ENCODE measurements at places on chromosomes 5 and 9.
A peak's percentile ranks its signal among the peaks of the same experiment; 100 is the strongest.

- DNase-seq, result no peak
These were observed 25.4 kb upstream of the DCP2 start for GRCh38 chr5:112951124-112951702.

DNA sequence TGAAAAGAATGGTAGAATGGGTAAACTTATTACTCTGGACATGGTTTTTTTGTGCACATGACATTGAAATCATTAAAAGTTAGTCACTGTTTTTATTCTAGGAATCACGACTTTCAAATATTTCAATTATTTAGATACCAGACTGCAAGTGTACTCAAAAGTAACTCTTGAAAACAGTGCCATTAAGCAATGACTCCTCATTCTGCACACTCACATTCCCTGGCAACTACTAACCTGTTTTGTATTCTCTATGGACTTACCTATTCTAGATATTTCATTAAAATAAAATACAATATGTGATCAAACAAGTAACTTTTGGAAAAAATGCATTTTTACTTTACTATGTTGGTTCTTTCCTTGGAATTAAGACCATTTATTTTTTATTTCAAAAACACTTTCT lies 607.0 kb downstream of the PDE4D start:
- no peak for DNase-seq

- DNase-seq, result no peak
These were observed 78.6 kb upstream of the ABCA1 start for GRCh38 chr9:105006514-105006913.

DNA sequence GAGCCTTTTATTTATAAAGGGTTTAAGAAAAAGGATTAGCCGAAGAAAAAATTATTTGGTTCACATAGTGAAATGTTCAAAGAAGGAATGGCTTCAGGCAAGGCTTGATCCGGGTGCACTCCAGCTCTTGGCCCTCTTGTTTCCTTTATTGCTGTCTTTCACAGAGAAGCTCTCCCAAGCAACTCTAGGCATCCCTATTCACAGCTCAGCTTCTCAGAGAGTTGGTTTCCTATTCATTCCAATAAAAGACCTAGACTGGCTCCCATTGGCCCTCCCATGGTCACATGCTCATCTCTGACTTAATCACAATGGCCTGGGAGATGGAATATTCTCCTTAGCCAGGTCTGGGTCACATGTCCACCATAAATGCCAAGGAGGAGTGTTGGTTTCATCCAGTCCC lies 9.4 kb upstream of the FGFR4 start:
- DNase-seq, result no peak

DNA sequence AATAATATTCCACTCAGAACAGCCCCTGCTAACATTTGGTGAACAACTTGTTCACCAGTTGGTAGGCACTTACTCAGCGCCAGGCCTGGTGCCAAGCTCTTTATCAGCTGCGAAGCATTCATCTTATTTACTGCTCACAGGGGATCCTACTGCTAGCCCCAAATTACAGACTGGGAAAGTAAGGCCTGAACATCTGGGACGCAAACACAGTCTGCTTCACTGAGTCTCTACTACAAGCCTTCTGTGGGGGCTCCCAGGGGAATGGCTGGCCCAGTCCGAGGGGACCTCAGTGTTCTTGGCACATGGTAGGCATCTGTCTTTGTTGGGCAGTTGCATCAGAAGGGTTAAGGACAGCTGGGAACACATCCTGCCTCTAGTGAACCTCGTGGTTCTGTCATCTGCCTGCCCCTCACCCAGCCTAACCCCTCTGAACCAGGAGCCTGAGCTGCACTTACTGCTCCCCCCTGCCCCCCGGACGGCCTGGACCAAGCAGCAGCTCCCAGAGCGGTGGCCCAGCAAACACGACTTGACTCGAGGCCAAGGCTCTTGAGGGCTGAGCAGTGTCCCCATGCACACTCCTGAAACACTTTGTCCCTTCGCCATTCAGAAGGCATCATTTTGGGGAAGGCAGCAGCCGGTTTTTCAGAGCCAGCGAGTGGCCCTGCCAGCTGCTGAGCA lies at the start of gene PHYHD1:
Gene PHYHD1 (plus strand): TSS at position 602 of the 678 bp plus-strand sequence. CDS start 1,342 bp downstream, outside the sequence.
- DNase-seq, result no peak

DNA sequence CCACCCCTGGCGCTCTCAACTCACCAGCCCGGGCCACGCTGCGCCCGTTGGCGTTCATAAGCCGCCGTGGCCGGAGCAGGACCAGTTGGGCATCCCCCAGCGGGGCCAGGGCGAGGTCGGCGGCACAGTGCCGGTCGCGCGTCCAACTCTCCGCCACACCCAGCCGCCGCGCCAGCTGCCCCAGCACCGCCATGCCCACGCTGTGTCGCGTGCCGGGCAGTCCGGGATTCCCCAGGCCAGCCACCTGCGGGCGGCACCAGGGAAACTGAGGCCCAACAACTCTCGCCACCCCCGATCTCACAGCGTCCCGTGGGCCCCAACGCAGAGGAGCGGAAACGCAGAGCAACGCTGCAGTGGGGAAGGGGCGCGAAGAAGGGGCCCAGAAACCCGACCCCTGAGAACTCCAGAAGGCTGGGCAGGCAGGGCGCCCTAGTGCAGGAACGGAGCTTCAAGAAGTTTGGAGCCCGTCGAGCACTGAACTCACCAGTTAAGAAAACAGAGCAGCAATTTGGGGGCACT lies 453 bp downstream of the PTRH1 start:
- DNase-seq, result no peak

- DNase-seq, result peak; percentile 97
These were observed at the start of gene ASB6 for GRCh38 chr9:129641750-129642585. Gene ASB6 (minus strand): TSS chr9:129642151. CDS start chr9:129641999, 152 bp downstream.

GRCh38 chr5:175275097-175275496 lies 168.9 kb downstream of the DRD1 start:
- DNase-seq, result no peak

DNA sequence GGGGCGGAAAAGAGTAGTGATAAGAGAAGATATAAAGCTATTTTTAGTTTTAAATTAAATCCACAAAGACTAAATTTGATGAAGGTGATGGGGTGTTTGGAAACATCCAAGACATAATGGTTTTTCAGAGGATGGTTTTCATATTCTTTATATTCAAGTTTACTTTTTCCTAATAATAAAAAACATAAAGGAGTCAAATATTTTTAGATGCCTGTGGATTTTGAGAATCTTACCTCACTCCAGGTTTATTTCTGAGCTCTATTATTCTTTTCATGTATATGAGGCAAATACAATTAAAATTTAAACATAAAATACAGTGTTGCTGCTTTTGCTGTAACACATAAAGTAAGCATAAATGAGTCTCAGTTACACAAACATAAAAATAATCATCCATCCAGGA lies 22.2 kb downstream of the MRPS30 start:
- no peak for DNase-seq

DNA sequence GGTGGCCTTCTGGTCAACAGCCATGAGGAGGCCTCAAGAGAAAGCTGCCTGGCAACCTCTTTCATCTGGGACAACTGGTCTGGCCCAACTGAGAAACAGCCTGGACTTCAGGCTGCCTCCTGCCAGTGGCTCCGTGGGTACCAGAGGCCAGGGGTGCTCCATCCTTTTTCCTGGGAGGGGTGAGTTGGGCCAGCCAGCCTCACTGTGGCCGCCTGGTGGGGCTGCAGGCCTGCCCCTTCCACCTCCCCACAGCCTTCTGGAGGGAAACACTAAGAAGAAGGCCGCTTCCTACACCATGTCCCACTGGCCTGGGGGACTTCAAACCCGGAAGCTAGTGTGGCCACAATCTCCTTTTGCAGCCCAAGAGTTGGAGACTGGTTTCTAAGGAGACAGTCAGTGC lies 13.8 kb upstream of the NKD2 start:
- no peak for DNase-seq

DNA sequence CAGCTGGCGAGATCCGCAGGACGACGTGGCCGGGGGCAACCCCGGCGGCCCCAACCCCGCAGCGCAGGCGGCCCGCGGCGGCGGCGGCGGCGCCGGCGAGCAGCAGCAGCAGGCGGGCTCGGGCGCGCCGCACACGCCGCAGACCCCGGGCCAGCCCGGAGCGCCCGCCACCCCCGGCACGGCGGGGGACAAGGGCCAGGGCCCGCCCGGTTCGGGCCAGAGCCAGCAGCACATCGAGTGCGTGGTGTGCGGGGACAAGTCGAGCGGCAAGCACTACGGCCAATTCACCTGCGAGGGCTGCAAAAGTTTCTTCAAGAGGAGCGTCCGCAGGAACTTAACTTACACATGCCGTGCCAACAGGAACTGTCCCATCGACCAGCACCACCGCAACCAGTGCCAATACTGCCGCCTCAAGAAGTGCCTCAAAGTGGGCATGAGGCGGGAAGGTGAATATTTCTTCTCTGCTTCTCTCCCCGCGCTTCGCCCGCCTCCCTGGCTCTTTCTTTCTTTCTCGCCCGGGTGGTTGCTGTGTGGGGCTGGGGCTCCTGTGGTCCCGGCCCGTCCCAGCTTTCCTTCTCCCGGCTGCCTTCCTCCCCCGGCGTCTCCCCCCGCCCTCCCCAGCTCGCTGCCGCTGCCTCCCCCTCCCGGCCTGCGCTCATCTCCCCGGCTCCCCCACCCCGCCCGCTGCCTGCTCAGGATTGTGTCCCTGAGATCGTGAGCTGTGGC lies 2.2 kb downstream of the NR2F1 start:
- DNase-seq, result no peak

- no peak for DNase-seq
These were observed 52.8 kb downstream of the CTNND2 start for GRCh38 chr5:11851416-11851815.

DNA sequence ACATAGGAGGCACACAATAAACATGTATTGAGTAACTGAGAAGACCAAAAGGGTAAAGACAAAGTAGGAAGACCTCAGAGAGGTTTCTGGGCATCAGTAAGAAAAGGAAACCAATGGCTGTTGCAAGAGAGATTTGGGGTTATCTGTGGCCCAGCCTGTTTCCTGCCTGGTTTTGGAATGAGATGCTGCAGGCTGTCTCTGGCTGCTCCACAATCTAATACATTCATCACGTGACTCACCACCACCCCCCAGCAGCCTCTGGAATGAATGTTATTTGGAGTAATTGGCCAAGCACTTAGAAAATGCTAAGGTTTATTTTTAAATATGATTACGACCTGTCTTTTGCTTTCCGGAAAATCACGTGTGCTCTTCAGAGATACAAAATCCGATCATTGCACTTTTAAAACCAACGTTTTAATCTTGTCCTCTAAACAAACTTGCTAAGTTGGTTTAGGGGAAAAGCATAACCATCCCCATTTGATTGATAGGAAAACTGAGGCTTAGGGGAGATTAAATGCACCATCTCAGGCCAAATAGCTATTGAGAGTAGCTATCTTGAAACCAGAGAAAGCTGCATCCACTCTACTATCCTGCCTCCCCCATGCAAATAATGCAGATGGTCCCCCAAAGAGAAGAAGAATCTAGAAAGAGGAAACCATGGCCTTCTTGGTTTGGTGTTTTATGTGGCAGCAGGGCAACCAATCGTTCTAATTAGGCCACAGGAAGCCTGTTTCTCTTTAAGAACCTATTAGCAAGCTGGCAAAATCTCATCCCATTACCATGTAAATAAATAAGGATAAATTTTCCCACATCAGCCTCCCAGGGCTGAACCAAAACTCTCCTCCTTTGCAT lies 151.8 kb upstream of the ADRA1B start:
- no peak for DNase-seq

DNA sequence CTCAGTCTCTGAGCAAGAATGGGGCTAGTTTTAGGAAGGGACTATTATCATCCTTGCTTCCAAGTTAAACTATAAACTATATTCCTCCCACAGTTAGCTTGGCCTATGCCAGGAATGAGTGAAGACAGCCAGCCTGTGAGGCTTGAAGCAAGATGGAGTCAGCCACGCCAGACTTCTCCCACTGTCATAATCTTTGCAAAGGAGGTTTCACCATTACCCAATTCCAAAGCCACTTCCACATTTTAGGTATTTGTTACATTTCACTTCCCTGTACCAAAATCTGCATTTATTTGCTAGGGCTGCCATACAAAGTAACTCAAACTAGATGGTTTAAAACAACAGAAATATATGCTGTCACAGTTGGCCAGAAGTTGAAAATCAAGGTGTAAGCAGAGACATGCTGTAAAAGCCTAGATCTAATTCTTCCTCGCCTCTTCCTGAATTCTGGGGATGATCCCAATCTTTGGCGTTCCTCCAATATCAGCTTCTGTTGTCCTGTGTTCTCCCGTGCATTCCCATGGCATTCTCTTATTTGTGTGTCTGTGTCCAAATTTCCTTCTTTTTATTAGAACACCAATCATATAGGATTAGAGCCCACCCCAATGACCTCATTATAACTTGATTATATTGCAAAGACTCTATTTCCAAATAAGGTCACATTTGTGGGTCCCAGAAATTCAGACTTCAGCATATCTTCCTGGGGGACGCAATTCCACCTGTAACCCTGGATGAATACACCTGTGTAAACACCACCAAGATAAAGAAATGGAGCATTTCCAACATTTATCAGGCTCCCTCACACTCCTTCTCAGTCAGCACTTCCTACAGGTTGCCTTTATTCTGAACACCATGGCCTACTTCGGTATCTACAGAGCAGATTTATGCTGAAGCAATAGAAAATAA lies 126.8 kb downstream of the GCNT1 start:
- DNase-seq, result no peak

- DNase-seq, result no peak
These were observed 129.7 kb upstream of the RAD23B start for GRCh38 chr9:107153336-107153735.

DNA sequence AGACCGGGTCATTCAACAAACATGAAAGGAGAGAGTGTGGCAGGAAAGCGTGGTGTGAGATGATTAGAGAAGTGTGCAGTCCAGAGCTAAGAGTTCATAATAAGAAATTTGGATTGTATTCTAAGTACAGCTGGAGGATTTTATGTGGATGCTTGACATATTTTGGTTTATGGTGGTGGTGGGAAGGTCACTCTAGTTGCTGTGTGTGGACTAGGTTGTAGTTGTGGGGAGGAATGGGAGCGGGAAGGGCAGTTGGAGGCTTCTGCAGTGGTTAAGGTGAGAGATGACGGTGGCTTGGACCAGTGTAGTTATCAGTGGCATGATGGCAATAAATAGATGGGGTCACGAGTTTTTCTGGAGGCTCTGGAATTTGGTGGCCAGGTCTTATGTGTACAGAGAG lies 45.7 kb upstream of the GPR151 start:
- no peak for DNase-seq

DNA sequence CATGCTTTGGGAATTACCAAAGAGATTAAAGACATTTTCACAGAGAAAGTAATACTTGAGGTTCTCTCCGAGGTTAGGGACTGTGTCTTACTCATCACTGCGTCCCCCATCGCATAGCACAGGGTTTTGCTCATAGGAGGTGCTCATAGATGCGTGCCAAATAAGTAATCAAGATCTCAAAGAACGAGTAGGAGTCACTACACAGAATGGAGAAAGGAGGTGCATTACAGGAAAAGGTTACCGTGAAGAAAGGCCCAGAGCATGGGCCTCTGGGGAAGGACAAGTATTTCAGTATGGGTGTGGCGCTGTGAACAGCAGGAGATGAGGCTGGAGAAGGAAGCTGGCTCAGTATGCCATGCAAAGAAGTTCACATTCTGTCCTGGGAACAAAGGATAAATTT lies 182.4 kb downstream of the ACTL7B start:
- no peak for DNase-seq

- no peak for DNase-seq
These were observed 12.0 kb upstream of the ZFAND5 start for GRCh38 chr9:72377041-72377440.

GRCh38 chr5:56745864-56746263 lies 69.5 kb upstream of the MAP3K1 start:
- DNase-seq, result no peak

- DNase-seq, result no peak
These were observed 512.6 kb downstream of the RAB3C start for GRCh38 chr5:59095480-59095879.

GRCh38 chr9:111603041-111603440 lies 3.6 kb upstream of the PTGR1 start:
- no peak for DNase-seq

Data from stimulated activated CD8-positive, alpha-beta memory T cell treated with anti-CD3 and anti-CD28 coated beads, Interleukin-7, amount 100 ng/mL, for 48 hours (primary cell).